H54 (cell line): ENCODE measurements at places on chromosomes 11 and 22.

GRCh38 chr11:116078101-116078591 lies 573.9 kb upstream of the CADM1 start:
- DNase-seq: no peak

DNA sequence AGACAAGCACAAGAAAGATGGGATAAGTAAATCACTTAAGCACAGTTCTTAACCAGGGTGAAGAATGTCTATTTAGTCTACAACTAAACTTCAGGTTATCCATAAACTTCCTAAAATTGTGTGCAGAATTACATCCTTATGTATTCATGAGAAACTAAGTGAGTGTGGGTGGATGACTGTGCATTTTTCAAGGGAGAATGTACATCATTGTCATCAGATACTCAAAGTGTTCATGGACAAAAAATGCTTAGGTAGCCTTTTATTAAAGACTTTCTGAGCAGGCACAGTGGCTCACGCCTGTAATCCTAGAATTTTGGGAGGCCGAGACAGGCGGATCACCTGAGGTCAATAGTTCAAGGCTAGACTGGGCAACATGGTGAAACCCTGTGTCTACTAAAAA lies 2023.8 kb downstream of the LRRC4C start:
- DNase-seq: no peak

DNA sequence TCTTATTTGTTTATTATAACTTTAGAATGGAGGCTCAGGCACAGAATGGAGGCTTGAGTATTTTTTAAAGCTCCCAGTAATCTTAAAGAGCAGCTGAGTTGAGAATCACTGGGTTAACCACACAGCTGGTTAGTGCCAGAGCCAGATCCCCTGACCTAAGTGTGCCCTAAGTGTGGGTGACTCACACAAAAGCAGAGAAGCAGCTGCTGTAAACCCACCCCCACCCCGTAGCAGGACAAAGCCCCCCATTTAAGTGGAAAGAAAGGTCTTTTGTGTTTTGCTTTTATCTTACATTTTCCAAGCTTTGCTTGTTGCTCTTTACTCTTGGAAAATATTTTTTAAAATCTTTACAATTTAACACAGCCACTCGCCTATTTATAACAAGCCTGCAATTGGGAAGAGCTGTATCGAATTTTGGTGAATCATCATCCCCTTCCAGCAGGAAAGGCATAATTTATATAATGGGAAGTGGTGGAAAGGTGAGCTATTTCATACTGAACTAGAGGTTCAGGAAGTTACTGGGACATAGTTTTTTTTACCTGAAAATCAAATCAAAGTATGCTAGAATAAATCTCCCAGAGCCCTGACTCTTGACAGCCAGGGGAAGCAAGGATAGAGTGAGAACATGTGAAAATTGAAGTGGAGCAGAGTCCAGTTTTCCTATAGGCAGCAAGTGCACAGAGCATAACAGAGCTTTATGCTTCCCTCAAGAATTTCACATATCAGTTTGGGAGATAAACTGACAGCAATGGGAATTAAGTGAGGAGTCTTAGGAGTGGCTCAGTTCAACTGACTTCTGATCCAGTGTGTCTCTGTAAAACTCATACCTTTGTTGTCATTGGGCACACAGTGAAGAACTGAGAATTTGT lies 405.7 kb downstream of the AASDHPPT start:
- DNase-seq: no peak

DNA sequence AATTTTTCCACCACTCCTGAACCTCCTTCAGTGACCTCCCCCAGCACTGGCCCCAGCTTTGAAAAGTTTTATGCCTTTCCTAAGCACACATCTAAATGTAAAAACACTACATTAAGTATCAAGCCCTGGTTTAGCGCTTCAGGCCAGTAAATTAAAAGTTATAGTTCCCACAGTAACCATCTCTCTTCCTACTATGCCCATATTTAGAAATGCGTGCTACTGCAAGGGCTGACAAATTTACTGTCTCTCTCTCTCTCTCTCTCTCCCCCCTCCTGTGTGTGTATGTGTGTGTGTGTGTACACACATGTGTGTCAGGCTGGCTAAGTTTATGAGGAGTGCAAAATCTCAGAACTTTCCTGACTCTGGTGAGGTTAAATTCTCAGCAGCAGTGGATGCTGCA lies 231.4 kb downstream of the LARGE1 start:
- no peak for DNase-seq

DNA sequence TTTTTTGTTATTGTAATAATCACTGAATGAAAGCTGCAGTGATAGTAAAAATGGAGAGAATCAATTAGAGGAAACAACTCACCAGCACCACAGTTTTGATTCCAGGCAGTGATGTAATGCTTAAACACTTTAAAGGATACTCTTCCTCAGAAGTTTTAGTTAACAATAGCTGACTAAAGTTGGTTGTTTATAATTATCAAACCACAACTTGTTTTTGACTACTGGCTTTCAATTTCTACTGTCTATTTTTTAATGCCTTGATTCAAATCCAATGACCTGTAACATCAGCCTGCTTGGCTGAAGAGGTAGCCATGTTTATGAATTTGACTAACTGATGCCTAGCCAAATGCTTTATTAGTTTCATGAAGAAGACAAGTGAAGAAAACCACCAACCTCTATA lies 18.2 kb upstream of the CASP12 start:
- no peak for DNase-seq

GRCh38 chr11:128045094-128045725 lies 542.1 kb downstream of the ETS1 start:
- DNase-seq: no peak

GRCh38 chr11:99693941-99694492 lies 673.3 kb downstream of the CNTN5 start:
- peak; percentile 1 for DNase-seq

DNA sequence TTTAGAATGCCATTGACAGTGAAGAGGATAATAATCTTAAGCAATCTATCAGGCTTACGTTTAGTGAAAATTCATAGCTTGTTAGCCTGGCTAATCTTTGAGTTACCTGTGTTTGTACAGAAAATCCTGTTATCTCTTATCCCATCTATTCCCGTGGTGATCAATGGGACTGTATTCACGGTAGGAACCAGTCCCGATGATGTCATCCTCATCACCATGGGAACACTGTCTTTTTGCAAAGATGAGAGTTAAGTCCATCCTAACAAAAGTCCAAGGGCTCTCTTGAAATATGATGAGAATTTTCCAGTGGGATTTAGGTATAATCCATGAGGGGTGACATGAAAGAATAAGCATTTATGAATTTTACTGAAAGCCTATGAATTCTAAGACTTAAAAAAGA lies 762.2 kb downstream of the ETS1 start:
- DNase-seq: no peak

DNA sequence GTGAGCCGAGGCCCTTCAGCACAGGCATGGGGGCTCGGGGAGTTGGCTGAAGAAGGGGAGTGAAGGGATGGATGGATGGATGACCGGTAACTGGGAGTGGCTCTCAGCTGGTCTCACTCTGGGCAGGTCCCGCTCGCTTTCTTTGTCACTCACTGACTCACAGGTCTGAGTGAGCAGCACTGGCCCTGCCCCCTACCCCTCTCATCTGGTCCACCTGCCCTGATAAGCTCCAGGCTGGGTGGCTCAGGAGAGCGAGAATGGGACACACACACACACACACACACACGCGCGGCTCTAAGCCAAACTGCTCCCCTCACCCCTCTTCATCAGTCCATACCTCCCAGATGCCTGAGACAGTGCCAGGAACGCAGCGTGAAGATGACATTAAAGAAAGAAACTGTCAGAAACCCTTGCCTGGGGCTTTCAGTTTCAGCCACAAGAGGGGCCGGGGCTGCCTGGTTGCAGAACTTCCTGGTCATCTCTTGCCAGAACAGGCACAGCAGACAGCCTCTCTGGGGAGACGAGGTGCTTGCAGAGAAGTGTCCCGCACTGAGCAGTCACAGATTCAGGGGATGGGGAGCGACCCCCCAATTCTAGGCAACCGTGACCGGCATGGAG lies 16.5 kb upstream of the SHISAL1 start:
- peak; percentile 59 for DNase-seq

DNA sequence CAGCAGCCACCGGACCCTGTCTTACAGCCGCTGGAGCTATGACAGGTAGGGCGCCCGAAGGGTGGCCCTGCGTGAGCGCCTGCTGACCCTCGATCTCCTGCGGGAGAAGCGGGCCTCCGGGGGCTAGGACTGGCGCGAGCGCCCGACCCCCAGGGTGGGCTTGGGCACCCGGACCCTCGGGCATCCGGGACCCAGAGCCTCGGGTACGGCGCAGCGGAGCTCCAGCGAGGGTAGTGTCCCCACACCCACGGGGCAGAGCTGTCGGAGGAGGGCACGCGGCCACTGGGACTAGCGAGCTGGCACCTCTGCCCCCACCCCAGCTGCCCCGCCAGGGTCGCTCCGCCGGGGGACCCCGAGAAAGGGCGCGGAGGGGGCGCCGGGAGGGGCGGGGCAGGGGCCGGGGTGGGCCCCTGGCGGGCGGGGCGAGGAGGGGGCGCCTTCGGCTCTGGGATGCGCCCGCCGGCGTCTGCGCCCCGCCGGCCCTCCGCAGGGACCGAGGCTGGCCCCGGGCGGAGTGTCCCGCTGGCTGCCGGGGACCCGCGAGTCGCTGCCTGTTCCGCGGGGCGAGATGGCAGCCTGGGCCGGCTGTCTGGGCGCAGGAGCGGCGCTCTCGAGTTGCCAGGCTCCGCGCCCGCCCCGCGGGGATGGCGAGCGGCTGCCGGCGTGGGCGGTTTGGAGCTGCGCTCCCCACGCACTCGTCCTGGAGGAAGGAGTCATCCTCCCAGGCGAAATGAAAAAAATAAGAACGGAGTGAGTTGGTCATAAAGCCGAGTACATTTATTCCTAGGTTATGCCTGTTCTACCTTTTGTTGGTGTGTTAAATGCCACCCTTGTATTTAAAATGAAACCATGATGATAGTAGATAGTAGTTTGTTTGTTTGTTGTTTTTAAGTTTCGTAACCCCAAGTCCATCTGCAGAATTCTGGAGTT lies 32.4 kb downstream of the EIF3F start:
- peak; percentile 48 for DNase-seq

- no peak for DNase-seq
Observed at GRCh38 chr11:85682330-85683305, 3.4 kb downstream of the CCDC89 start.

- no peak for DNase-seq
Observed at GRCh38 chr22:28116219-28116673, 197.2 kb upstream of the PITPNB start.

- DNase-seq: no peak
Observed at GRCh38 chr11:134541951-134542350, 129.9 kb upstream of the B3GAT1 start.

- DNase-seq: no peak
Observed at GRCh38 chr11:121656328-121657090, 203.7 kb upstream of the SORL1-AS1 start.

- no peak for DNase-seq
Observed at GRCh38 chr22:46911346-46911745, 148.9 kb downstream of the TBC1D22A start.

- DNase-seq: no peak
Observed at GRCh38 chr11:12863605-12864121, 145.5 kb upstream of the RASSF10 start.

GRCh38 chr22:48428631-48429371 lies 1398.9 kb downstream of the BRD1 start:
- DNase-seq: no peak

DNA sequence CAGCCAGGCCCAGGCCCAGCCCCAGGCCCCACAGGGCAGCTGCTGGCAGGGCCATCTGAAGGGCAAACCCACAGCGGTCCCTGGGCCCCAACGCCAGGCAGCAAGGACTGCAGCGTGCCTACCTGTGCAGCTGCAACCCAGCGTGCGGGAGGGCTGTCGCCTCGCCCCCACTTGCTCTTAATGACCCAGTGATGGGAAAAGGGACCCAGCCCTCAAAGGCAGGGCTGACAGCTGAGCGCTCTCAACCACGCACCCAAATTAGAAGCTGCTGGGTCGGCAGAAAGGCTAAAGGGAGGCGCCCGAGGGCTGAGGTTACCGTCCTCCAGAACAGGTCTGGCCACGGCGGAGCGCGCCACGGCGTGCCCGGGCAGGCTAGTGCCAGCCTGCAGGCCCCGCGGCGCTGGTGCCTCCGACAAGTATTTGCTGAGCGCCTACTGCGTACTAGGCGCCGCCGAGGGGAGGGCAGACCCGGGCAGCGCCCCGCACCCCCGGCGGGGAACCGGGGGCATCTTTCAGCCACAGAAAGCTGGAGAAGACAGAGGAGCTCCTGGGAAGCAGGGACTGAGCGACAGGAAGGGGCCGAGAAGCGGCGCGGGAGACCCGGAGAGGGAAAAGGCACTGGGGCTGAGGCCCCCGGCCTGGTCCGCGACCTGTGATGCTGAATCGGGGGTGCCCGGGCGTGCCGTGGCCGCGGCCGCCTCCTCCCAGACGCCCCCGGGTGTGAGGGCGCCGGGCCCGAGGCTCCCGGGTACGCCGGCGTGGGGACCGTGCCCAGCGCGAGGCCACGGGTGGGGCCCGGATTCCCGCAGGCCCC lies 773 bp downstream of the HRAS start:
- no peak for DNase-seq

DNA sequence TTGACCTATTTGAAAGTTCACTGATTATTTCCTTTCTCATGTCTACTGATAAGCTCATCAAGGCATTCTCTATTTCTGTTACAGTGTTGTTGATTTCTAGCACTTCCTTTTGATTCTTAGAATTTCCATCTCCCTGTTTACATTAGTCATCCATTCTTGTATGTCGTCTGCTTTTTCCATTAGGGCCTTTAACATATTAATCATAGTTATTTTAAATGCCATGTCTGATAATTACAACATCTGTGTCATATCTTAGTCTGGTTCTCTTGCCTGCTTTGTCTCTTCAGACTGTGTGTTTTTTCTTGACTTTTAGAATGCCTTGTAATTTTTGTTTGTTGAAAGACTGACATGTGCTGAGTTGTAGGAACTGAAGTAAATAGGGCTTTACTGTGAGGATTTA lies 602.1 kb downstream of the SOX6 start:
- no peak for DNase-seq

- DNase-seq: no peak
Observed at GRCh38 chr11:72333661-72334060, 89.7 kb upstream of the PHOX2A start.

DNA sequence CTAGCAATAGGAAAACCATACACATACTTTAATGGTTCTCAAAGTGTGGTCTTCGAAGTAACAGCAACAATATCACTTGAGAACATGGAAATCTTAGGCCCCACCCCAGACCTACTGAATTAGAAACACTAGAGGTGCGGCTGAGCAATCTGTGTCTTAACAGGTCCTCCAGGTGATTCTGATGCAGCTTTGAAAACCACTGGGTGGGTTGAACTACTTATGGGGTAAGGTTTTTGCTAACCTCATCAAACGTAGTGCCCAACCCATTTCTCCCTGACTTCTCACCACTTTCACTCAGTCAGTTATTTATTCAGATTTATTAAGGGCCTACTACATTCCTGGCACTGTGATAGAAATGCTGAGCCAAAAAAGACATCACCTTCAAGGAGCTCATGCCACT lies 3.7 kb downstream of the MPZL2 start:
- DNase-seq: no peak
